ENCODE measurements at places on chromosomes 1 and 21.
A peak's percentile ranks its signal among the peaks of the same experiment; 100 is the strongest.

GRCh38 chr1:87203904-87204303 lies 124.8 kb upstream of the LMO4 start:
- DNase-seq: peak; percentile 9

DNA sequence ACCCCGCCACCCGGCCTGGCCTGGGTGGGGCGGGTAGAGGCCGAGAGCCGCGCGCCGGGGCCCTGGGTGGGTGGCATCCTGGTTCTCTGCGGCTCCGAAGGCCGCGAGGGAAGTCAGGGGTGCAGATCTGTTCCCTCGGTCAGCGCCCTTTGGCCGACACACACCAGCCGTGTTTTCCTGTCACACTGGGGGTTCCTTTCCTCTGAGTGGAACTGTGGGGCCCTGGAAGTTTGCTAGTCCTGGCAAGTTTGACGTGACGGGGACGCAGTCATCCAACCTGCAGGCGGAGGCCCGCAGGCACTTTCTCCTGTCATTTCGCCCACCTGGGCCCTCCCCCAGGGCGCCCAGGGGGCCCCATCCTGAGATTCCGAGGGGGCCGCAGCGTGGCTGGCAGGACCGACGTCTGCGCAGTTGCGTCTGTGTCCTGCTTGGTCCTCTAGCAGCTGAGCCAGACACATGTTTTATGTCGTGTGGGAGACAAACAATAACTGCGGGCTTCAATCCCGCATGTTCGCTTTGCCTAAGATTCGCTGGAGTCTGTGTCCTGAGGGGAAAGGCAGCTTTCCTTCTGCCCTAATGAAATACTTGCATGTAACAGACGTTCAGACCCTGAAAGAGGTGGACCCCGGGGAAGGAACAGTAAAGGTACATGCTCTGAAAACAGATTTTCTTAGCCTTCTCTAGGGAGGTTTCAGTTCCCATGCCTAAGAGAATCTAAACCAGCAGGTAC lies 1.5 kb downstream of the FAM163A start:
- no peak for DNase-seq

- DNase-seq: no peak
Measured at GRCh38 chr21:45507523-45507875, 34.7 kb downstream of the SLC19A1 start.

- DNase-seq: no peak
Measured at GRCh38 chr1:63173161-63173560, 149.2 kb upstream of the FOXD3 start.

DNA sequence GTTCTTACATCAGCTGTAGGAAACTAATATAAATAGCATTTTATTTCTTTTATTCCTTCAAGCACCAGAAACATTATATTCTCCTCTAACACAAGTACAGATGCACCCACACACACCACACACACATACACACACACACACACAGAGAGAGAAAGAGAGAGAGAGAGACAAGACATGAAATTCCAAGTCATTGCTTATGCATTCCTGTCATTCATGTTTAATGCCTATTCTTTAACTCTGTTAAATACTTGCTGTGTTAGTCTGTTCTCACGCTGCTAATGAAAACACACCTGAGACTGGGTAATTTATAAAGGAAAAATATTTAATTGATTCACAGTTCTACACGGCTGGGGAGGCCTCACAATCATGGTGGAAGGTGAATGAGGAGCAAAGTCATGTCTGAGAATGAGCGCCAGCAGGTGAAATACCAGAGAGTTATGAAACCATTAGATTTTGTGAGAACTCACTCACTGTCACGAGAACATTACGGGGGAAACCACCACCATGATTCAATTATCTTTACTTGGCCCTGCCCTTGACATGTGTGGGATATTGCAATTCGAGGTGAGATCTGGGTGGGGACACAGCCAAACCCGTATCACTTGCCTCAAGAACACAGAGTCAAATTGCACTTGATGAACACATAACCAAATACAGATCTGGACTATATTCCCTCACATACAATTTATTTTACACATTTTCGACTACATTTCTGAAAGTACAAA lies 1058.1 kb upstream of the TMPRSS15 start:
- DNase-seq: no peak

DNA sequence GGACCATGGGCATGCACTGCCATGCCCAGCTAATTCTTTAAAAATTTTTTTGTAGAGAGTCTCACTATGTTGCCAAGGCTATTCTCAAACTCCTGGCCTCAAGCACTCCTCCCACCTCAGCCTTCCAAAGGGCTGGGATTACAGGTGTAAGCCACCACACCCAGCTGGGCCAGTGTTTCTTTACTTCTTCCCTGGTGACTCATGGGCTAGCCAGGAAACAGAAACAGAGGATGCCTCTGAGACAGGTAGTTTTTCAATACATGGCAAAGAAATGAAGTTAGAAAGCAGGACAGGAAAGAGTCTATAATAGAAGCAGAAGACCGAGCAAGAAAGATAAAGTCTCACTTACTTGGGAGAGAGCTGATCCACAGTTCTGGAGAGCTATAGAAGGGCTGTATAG lies 7.6 kb upstream of the C1orf74 start:
- DNase-seq: no peak

DNA sequence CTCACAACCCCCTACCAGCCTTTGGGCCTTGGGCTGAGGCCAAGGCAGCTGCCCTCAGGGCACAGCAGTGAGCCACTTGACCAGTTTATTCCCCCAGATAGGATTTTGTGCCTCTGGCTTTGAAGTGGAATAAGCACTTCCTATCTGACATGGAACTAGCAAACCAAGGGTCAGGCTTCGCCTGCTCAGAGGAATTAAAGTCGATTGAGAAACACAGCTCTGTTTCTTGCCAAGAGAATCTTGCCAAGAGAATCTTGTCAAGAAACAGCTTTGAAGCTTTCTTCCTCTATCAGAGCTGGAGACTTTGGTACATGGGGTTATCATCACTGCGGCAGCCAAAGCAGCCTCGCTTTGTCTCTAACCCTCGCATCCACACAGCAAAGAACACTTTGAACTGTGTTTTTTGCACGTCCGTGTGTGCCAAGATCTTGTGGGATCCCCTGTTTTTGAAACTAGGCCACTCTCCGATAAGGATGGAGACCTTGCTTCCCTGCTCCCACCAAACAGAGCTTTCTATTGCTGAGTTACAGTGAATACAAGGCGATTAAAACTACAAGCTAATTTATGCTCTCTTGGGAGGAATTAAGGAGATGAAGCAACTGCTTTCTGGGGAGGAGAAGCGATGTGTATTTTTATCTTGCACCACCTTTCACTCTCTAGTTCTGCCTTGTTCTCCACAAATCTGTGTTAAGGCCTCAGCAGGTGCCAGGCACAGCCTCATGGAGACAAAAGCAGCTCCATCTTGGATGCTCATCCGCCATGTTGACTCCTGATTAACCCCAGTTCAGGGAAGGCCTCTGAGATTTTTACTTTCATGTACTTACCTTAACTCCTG lies 67.3 kb downstream of the RHOU start:
- no peak for DNase-seq

DNA sequence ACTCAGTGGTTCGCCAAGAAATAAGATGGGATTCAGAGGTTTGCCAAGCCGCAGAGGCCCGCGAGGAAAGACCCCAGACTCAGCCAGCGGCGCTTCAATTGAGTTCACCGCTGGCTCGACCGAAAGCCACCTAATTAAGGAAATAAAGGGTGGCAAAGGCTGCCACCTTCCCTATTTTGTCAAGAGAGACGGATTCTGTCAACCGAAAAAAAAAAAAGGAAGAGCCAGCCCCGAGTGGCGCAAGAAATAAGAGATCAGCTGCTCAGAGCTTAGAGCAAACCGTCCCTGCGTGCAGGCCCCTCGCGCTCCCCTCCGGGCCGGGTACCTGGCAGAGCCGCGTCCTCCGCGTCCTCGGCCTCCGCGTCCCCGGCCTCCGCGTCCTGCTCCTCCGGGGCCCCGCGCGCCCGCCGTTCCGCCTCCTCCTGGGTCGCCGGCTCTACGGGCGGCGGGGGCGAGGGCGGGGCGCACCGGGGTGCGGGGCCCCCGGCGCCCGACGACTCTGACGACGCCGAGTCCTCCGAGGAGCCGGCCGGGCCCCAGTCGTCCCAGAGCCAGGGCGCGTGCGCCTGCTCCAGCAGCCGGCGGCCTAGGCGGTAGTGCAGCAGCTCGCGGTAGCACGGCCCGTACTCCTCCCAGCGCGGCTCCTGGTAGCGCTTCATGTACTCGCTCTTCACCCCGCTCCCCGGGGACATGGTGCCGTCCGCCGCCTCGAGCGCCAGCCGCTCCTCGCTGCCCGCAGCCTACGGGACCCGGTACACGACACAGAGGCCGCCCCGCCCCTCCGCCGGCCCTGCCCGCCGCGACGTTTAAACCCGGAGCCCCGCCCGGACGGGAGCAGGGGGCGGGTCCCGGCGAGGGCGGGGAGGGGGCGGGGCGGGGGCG lies 832 bp downstream of the CCSAP start:
- DNase-seq: peak; percentile 80

- DNase-seq: no peak
Measured at GRCh38 chr21:34289856-34290255, 74.0 kb upstream of the KCNE2 start.

DNA sequence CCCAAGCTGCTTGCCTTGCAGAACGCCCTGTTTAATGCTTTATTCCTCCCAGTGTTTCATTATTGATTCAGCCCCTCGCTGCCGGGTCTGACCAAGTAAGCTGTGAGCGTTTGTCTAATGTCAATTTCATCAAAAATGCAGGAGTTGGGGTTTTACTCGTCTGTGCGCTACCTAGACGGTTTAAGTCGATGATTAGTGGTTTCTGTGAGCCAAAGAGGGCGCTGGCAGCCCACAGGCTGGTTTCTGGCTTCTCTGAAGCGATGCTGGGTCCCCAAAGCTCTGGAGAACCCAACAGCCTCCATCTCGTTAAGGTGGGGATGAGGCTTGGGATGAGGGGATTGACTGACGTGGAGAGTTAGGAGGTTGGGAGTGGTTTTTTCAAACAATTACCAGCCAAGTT lies 102.9 kb downstream of the SYF2 start:
- DNase-seq: no peak

DNA sequence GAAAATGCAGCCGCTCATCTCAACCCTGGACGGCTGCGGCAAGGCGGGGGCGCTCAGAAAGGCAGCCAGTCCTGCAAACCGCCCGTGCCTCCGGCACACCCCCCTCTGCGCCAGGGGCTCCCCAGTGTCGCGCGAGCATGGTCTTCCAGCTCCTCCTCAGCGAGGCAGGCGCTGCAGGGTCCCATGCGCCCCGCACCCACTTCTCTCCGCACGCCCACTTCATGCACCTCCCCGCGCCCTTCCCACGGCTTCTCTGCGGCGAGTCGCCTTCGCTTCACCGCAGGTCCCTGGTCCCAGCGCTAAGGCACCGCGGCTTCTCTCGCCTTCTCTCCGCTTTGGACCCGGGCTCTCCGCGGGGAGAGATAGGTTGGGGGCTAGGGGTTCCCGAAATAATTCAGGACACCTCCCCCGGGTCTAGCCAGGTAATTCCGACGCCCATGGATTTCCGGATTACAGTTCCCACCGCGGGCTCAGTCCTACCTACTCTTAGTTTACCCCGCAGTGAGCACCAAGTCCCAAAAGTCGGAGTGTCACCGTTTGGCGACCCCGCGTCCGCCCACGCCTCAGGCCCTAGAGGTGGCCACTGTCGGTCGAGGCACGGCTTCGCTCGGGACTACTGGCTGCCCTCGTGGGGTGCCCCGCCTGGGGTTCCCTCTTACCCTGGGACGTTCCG lies 67.5 kb downstream of the SYT2 start:
- DNase-seq: no peak

DNA sequence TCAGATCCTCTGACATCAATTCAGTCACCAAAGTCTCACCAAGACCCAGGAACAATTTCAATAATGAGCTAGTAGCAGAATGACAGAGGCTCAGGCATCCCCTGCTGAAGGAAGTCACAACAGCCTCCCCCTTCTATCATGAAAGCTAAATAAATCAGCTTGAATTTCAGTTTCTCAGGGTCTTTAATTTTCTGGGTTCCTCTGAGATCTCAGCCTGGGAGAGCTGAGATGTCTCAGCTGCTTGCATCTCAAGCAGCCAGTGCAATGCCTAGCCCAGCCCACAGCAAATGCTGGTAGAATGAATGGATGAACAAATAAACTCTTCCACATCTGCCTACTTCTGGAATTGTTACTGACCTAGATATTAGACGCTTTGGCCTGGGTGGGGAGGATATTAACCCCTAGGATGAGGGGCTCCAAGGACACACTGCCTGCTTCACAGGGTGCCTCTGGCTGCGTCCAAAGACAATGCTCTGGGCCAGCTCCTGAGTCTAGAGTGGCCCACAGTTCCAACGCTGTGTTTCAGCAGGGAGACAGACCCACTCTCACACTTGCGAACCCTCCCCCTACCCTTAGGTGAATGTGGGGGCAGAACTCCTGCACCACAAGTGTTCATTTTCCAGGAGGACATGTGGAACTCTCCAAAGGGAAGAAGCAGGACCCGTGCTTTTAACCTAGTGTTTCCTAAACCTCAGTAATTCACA lies 11.2 kb upstream of the LORICRIN start:
- no peak for DNase-seq

- no peak for DNase-seq
Measured at GRCh38 chr1:50566405-50566804, 143.2 kb upstream of the DMRTA2 start.

All from ACHN (cell line).